ENCODE measurements at places on chromosomes 4 and X.

GRCh38 chrX:28552322-28552721 lies 34.9 kb upstream of the IL1RAPL1 start:
- no peak for DNase-seq

DNA sequence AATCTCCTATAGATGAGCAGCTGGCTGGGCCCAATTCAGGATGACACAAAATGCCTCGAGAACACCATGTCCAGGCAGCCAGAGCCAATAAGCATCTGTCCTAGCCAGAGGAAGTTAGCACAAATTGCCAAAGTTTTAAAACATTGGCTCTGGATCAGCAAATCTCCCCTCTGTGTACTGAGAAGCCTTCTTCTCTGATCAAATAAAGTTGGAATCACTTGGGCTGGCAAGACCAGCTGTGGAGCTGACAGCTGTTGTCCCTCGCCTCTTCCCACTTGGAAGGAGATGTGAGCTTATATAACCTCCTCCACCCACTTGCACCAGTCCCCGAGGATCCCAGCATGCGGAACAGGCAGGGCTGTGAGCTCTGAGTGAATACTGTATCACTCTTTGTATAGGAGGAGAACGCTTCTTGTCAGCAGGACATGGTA lies 183.9 kb downstream of the OPHN1 start:
- DNase-seq: no peak

DNA sequence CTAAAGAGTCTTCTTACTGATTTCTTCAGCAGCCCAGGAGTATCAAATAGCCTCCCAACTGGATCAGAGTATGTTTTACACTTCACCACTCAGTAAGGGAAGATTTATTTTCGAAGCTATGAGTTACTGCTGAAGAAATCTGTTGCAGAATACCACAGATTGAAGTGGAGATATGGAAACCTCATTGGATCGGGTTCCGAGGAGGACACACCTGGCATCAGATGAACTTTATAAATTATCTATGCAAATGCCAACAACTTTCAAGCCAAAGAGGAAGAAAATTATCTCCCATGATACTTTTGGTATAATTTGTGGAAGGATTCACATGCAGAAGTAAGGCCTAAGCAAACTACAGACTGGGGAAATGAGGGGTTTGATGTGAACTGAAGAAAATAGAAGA lies 515.9 kb upstream of the NDST4 start:
- no peak for DNase-seq

- DNase-seq: no peak
Observed at GRCh38 chr4:1080432-1080831, 32.9 kb downstream of the RNF212 start.

- DNase-seq: no peak
Observed at GRCh38 chrX:23610495-23610894, 56.8 kb upstream of the PRDX4 start.

DNA sequence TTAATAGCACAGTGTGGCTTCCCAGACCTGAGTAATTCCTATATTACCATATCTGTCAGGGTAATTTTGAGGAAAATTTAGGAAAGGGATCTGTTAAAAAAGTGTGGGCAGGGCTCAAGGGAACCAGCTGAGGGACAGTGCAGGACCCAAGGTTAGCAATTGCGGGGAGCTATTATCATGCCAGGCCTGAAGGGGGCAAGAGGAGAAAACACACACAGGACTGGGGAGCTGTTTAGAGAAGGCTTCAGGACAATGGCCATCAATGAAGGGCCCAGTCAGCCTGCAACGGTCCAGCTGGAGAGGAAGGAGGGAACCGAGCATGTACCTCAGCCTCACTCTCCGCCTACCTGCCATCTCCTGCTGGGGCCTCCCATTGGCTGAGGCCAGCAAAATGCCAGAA lies 19.0 kb upstream of the NHS start:
- DNase-seq: no peak

DNA sequence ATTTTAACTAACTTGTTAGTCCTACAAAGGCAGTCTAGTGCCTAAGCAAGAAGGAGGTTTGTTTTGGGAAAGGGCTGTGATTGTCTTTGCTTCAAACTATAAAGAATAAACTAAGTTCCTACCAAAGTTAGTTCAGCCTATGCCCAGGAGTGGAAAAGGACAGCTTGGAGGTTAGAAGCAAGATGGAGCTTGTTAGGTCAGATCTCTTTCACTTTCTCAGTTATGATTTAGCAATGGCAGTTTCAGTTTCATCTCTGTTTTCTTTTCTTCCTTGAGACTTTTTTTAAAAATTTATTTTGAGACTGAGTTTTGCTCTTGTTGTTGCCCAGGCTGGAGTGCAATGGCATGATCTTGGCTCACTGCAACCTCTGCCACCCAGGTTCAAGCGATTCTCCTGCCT lies 82.9 kb upstream of the NLGN4X start:
- no peak for DNase-seq

DNA sequence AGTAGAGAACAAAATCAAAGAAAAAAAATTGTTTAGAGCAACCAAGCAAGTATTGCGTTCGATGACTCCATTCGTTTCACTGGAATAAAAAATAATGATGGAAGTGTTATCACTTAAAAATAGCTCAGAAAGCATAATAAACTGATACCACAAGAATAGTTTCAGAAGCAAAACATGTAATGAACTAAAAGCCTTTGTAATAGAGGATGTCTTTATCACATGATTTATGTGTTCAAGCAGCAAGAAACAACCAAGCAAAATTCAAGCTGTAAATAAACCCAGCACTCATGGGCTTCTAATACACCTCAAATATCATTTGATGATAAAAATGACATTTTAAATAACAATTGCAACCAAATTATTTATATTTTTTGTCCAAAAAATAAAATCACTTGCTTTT lies 192.2 kb downstream of the NDST4 start:
- DNase-seq: no peak

DNA sequence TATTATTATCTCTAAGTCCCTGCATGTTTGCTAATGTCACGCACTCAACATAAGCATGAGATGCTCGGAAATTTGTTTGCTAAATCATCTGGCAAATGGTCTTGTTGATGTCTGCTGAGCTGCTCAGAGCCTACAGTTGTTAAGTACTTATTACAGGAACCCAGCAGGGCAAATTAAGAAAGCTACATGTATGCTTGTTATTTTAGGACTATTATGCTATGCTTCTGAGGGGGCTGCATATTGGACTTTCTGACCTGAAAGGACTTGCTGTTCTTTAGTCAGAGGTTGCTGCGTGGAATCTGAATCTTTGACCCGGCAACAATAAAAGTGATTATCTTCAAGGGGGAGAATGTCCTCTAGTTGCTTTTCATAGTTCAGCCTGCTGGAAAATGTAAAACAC lies 36.3 kb upstream of the TENM3 start:
- DNase-seq: no peak

- DNase-seq: no peak
Observed at GRCh38 chrX:69361311-69361845, 142.7 kb upstream of the NALF2 start.

- DNase-seq: no peak
Observed at GRCh38 chrX:108397627-108398391, 40.4 kb downstream of the COL4A6 start.

GRCh38 chr4:169619518-169619957 lies 840 bp upstream of the CLCN3 start:
- DNase-seq: no peak

DNA sequence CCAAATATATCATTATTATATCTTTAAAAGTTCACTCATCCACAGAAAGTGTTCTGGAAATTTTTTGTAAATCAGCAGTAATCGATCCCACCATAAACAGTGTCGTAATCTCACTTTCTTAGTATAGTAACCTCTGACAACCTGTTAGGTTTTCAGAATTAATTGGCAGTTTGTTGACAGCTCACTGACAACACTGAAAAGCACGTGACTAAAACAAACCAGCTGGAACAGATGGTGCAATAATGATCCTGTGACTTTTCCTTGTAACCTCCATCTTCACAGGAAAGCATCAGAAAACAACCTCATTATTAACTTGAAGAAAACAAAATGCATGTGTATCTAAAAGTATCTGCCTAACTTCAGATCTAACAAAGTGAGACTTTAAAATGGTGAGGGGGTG lies 48.5 kb downstream of the FSTL5 start:
- DNase-seq: no peak

GRCh38 chrX:23885803-23886202 lies 21.9 kb downstream of the APOO start:
- DNase-seq: no peak

GRCh38 chr4:17491196-17491595 lies 20.7 kb downstream of the QDPR start:
- no peak for DNase-seq

GRCh38 chr4:98482847-98483806 lies 175.3 kb downstream of the TSPAN5 start:
- no peak for DNase-seq

- no peak for DNase-seq
Observed at GRCh38 chr4:150744570-150744969, 162.6 kb downstream of the MAB21L2 start.

DNA sequence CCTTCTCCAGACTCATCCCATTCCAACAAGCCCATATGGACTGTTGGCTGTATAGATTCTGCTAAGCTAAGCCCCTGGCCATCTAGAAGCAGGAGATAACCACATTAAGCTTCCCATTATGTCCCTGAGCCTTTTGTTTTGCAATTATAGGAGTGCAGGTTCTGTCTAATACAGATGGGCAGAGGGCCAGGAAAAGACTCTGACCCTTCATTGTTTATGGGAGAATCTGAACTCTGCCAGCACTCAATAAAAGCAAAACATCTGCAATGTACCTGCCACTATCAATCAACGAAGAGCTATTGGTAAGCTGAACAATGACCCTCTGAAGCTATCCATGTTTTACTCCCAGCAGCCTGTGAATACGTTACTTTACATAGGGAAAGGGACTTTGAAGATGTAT lies 207.3 kb upstream of the CLNK start:
- no peak for DNase-seq

GRCh38 chrX:8906299-8906938 lies 105.2 kb upstream of the FAM9A start:
- no peak for DNase-seq

DNA sequence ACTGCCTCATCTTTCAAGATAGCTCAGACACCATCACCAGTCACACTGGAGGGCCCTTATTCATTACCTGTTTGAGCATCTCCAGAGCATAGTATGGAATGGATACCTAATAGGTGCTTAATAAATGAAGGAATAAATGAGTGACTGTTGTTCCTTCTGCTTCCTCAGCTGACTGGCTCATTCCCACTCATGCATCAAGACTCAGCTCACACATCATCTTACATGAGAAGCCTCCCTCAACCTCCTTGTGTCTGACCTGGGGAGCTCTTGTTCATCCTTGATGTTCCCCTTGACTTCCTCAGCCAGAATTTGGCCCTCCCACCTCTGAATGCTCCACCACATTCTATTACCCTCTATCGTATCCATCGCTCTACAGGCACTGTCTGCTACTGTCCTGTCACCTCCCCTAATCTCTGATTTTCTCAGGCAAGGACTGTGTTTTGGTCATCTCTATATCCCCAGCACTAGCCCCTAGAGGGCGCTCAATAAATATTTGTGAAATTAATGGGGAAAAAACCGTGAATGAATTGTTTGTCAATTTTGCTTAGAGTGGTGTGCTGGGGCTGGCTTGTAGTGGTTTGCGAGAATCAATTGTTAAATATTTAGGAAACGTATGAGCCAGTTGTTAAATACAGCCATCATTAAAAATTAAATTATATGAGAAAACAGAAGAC lies 88.3 kb downstream of the NHSL2 start:
- no peak for DNase-seq

GRCh38 chr4:628311-628741 lies 3.0 kb downstream of the PDE6B start:
- DNase-seq: no peak

GRCh38 chr4:140096921-140097320 lies 57.1 kb downstream of the MAML3 start:
- DNase-seq: no peak

DNA sequence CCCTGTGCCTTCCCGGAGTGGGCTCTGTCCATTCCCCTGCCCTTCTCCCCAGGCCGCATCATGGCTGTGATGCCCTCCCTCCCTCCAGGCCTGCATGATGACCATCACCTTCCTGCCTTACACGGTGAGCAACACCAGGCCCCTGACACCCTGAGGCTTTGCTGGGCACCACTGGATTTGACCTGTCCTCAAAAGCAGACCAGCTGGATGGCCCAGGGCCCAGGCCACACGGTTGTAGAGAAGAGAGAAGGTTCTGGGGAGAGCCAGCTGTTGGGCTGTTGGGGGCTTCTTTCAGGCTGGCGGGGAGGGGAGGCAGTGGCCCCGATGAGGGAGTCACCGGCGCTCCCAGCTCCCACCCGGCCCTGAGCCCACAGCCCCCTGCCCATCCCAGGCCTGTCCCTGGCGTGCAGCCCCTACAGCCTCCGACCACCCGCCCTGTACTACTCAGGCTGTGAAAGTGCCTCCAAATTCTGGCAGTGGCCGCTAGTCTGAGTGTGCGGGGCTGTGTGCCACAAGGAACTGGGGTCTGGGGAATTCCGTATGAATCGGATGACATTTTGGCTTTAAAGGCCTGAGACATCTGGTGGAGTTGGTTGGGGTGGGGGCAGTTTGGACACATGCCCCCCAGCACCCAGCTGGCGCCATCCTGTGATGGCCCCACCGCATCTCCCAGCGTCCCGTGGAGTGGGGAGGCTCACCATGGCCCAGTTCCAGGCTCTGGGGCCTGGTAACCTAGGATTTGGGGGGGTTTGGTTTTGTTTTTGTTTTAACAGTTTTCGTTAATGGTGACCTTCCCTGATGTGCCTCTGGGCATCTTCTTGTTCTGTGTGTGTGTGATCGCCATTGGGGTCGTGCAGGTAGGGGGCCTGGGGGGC lies 19.6 kb downstream of the TMEM175 start:
- DNase-seq: no peak

DNA sequence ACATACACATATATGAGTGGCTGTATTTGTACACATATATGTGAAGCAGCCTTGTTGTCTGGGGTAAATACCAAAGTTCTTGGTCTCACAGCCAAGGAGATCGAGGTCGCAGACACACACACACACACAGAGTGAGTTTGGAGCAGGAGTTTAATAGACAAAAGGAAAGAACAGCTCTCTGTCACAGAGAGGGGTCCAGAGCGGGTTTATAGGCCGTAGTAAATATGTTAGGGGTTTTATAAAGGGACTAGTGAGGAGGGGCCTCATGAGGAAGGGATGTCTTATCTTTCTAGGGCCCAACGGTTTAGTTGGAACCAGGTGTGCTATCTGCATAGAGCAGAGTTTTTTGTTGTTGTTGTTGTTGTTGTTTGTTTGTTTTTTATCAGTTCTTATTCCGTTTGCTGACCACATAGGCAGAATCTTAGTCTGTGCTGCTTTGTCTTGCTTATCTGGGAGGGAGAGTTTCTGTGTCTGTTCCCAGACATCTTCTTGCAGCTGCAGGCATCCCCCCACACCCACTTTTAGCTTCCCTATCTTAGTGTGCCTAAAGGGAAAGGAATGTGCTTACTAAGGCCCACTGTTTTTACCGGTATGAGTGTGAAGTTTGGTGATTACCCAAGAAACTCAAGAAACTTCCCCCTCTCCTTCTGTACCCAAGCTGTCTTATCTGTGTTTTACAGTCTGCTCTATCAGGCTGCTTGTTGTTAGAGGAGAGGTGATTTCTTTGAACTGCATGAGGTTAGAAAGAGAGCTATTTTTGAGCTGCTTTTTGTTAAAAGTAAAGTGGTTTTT lies 91.9 kb downstream of the TENT5D start:
- DNase-seq: no peak
